ENCODE measurements at places on chromosomes 13 and 19.

- DNase-seq = no peak
Measured at GRCh38 chr13:111898956-111899713, 167.8 kb upstream of the SOX1 start.

DNA sequence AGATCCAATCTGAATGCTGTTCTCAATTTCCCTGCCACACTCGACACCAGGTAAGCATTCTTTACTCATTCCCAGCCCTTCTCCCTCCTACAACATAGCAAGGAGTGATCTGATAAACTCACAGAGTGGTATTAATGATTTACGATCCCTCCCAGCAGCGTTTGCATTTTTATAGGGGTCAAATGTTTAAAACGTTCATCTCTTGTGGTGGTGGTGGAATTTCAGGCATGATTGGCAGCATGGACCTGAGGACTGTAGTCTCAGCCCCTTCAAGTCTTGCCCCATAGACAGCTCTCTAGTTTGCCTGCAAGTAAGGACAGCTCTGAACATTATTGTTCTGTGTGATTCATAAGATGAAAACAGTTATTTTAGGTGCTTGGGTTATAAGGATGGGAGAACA, 565.7 kb downstream of the EFNB2 start:
- no peak for DNase-seq

DNA sequence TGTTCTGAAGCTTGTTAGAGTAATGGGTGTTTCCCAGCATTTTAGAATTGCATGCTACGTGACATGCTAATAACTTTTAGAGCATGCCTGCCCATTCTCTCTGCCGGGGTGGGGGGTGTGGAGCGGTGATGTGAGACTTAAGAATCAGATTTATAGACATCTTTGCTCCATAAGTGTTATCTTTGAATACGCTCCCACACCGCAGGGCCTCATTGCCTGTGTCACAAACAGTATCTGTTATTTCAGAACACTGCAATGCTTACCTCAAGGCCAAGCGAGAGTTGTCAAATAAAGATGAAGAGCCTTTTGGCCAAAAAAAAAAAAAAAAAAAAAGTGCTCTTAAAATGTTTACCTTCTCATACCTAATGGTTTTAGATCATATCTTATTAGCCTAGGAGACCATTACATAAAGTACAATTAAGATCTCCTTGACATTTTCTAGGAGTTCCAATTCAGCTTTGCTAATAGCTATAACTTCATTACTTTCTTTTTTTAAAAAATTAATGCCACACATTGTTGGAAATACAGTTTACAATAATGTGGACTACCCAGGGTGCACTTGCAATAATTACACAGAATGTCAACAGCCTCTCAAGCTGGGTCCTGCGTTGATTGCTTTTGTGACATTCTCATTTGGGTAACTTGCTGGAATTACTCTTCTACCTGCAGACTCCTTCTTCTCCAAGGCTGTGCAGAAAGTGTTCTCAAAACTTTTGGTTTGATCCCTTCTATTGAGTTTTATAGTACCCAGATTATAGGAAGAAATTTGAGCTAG, 525.3 kb downstream of the KLF12 start:
- DNase-seq = no peak

DNA sequence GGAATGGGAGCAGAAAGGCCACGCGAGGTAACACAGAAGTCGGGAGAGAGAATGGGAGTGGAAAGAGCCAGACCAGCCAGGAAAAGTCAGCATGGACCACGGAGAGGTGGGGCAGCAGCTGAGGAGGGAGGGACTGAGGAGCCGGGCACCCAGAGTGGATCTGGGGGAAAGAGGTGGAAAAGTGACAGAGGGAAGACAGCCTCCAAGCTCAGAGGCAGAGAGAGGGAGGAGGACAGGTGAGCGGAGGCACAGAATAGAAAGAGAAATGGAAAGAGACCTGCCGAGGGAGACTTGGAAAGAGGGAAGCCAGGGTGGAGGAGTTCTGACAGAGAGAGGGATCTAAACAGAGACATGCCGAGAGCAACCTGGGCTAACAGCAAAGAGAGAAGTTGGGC, 1.6 kb downstream of the GRIK5 start:
- DNase-seq = no peak

DNA sequence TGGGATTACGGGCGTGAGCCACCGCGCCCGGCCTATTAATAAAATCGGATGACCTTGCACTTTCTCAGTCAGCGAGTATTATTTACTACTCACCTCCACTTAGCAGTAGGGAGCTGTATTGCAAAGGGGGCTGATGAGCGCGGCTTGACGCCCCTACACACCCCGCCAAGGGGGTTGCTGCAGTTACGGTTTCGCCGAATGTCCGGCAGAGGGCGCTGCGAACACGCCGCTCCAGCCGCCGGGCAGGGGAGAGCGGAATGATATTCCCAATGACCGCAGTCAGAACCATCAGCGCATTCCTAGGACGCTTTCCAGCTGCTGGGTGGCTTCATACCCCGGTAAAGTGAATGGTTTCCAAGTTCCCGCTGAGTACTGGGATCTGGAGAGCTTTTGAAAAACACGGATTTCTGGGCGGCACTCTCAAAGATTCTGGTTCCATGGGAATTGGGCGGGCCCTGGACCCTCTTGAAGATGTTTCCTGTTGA, 30.0 kb upstream of the TPT1 start:
- DNase-seq = no peak

DNA sequence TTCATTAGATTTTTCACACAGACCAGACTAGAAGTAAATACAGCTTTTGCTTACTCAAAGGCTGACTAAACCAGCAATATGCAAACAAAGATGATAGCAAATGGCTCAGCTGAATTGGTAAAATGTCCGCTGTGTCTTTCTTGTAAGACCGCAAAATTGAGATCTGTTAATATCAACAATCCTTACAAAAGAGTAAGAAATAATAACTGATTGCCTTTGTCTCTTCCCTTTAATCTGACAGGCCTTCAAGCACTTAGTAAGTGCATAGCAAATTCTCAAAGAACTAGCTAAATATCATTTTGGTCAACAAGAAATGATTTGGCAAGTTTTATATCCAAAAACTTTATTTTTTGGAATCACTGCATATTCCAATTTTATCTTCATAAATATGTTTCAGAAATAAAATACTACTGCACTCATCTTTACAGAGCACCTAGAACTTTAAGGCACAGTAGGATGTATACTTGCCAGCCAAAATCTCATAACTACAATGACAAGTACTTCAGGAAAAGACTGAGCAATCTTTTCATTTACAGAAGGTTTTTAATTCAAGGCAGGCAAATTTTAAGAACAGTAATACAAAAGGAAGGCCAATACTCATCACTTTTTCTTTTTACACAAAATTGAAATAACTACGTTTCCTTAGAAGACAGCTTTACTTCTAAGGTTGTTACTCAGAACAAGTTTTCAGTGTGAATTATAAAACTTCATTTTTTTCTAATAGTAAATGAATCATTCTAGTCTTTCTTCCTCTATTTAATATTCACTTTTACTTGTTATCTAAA, 1.1 kb downstream of the ELF1 start:
- peak; percentile 6 for DNase-seq

DNA sequence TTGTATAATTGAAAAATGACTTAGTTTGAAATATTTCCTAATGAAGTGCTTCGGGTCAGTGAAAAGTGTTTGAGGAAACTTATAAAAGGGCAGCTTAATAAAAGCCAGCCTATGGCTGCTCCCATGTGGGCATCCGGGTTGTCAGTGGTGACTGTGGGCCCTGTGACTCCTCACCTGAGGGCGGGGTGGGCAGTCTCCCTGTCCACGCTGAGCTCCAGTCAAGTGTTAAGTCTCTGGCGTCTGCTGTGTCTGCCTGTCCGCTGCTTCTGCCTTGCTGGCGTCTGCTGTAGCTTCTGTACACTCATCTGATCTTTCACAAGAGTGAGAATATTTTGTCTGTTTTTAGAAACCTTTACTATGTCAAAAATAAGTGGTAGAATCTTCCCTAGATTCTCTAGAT, 7.1 kb downstream of the LAMP1 start:
- DNase-seq = no peak

DNA sequence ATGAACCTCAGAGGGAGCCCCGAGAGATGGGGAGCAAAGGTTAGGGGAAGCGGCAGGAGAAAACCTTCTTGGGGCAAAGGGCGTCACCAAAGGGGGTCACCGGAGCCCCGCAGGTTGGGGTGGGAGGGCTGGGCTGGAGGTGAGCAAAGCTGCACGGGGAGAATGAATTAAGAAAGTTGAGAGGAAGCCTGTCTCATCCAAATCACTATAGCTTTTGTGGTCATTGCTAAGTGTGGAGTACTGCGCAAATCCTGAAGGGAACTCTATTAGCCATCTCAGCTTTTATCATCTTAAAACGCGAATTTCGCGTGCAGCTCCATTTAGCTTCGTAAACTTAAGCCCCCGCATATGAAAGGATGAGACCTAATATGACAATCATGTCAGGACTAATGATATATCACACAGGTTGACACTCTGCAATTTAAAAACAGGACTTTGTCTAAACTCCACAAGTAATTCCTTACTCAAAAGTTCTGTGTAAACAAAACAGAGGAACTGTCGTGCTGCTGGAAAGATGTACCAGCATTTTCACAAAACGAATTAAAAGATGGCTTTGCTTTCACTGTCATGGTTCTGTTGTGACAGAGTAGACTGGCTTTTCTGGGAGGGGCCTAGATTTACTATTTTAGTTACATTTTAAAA, 631 bp downstream of the LACC1 start:
- DNase-seq = no peak

DNA sequence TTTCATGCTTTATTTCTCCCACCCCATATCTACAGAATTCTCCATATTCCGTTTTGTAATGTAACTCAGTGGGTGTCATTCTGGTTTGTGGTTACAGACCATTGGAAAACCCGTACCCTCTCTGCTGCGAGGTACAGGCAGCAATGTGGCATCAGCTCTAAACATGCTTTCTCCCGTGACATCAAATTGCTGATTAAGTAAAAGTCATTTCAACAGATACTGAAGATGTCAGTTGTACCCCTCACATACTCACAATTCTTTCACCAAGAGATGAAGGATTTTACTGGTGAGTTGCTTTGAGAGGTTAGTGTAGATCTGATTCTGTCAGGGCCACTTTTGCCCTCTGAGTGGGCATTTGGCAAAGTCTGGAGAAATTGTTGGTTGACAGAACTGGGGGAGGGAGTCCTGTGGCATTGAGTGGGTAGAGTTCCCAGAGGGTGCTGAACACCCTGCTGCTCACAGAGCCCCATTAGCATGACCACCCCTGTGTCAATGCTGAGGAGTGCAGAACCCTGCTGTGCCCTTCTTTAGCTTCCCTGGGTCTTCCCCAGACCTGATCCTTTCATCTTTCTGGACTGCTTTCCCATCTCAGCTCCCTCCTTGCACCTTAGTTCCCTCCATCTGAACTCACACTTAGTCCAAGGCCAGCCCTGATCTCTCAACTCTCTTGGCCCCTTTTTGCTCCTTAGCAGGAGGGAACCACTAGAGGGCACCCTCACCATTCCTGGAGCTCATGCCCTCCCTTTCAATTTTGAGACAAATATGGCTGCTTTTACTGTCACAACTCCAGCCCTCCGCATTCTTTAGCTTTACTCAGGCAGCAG, 39.9 kb upstream of the CEACAM8 start:
- DNase-seq = peak; percentile 14

DNA sequence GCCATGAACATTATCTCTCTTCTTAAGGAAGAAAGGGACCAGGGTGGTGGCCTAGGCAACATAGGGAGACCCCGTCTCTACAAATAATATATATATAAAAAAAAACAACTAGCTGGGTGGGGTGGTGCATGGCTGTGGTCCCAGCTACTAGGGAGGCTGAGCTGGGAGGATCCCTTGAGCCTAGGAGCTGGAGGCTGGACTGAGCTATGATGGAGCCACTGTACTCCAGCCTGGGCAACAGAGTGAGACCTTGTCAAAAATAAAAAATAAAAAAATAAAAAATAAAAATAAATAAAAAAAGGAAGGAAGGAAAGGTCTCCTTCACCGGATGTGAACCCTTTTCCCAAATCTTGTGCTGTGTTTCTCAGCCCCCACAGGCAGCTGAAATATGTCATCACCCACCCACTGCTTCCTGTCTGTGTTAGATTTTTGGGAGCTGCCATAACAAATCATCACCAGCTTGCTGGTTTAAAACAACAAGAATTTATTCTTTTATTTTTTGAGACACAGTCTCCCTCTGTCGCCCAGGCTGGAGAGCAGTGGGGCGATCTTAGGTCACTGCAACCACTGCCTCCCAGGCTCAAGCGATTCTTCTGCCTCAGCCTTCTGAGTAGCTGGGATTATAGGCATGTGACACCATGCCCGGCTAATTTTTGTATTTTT, 9.5 kb upstream of the TSPAN16 start:
- DNase-seq = no peak

- no peak for DNase-seq
Measured at GRCh38 chr19:12546903-12547302, 4.4 kb downstream of the ZNF564 start.

GRCh38 chr13:112078216-112078615, 11.3 kb downstream of the SOX1 start:
- no peak for DNase-seq

GRCh38 chr13:27313770-27314169, 43.1 kb downstream of the RASL11A start:
- no peak for DNase-seq

- no peak for DNase-seq
Measured at GRCh38 chr13:102900193-102900608, 54.4 kb downstream of the ERCC5 start.

GRCh38 chr13:37488726-37489125, 109.8 kb downstream of the POSTN start:
- DNase-seq = no peak

- no peak for DNase-seq
Measured at GRCh38 chr19:6429419-6430221, 3.9 kb downstream of the SLC25A41 start.

GRCh38 chr13:76854894-76855293, 31.3 kb downstream of the KCTD12 start:
- DNase-seq = no peak

DNA sequence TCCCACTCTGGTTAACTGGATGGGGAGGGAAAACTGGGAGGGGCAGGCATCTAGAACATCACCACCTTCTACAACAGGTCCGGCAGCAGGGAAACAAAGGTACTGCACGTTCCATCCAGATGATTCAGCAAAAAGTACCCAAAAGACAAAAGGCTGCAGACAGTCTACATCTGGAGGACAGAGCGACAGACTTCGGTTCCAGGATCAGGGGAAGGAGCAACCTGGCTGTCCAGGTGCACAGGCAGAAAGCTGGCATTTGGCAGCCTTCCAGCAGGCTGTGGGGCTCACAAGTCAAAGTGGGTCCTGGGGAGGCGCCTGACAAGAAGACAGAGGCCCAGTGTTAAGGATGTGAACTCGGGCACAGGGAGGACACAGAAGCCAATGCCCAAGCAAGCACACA, 202.9 kb downstream of the SUCLA2 start:
- DNase-seq = no peak

DNA sequence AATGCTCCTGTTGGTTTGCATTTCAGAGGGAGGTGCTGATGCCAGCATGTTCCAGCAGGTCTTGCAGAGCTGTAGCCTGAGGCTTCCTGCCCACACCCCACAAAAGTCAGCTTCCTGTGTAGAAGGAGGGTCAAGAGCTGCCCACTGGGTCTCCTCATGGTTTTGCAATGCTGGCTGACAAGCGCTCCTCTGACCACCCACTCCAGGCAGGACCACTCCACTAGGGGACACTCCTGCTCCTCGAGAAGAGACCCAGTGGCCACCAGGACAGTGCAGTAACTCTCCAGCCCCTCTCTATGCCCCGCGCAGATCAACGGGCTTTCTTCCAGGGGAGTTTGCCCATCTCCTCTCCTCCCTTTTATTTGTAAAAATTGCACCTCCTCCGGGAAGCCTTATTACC, 72.9 kb upstream of the UQCRFS1 start:
- DNase-seq = no peak

All from H4 (cell line).